ENCODE measurements at places on chromosomes 5 and 9.
A peak's percentile ranks its signal among the peaks of the same experiment; 100 is the strongest.

GRCh38 chr5:61732369-61732768 is 400.3 kb downstream of the ZSWIM6 start:
- no peak for DNase-seq

- DNase-seq: no peak
Observed at GRCh38 chr5:154647114-154647760, 107.9 kb upstream of the LARP1 start.

- DNase-seq: peak; percentile 3
Observed at GRCh38 chr9:110742741-110743371, 74.3 kb downstream of the MUSK start.

- DNase-seq: no peak
Observed at GRCh38 chr5:43418561-43418960, 6.4 kb upstream of the CCL28 start.

DNA sequence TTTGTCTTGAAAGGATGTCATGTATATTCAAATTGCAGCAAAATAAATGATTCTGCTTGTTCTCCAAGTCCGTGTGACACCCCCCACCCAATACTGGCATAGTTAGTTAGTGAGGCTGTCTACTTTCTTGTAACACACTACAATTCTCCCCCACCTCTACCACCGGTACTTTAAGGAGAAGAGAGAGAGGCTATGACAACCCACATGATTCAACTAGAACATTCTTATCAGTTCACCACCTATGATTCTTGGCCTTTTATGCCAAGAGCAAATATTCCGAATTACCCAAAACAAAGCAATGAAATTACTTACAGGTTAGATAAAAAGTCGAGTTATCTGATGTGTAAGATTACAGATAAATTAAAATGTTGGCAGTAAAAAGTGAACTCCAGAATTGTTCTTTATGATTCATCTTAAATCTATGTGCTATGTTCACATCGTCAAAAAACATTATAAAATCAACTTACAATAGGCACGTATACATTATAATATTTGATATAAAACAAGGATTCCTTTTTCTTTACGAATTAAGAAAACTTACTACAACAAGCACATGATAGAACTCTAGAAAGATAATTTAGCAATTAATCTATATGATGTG is 14.4 kb downstream of the MEF2C start:
- no peak for DNase-seq

GRCh38 chr5:123520677-123521247 is 8.8 kb downstream of the CSNK1G3 start:
- DNase-seq: no peak

- no peak for DNase-seq
Observed at GRCh38 chr5:168114444-168115017, 176.9 kb upstream of the WWC1 start.

GRCh38 chr5:86979811-86980411 is 287.8 kb upstream of the RASA1 start:
- no peak for DNase-seq

- no peak for DNase-seq
Observed at GRCh38 chr9:115115117-115115880, 2.7 kb downstream of the TNC start.

DNA sequence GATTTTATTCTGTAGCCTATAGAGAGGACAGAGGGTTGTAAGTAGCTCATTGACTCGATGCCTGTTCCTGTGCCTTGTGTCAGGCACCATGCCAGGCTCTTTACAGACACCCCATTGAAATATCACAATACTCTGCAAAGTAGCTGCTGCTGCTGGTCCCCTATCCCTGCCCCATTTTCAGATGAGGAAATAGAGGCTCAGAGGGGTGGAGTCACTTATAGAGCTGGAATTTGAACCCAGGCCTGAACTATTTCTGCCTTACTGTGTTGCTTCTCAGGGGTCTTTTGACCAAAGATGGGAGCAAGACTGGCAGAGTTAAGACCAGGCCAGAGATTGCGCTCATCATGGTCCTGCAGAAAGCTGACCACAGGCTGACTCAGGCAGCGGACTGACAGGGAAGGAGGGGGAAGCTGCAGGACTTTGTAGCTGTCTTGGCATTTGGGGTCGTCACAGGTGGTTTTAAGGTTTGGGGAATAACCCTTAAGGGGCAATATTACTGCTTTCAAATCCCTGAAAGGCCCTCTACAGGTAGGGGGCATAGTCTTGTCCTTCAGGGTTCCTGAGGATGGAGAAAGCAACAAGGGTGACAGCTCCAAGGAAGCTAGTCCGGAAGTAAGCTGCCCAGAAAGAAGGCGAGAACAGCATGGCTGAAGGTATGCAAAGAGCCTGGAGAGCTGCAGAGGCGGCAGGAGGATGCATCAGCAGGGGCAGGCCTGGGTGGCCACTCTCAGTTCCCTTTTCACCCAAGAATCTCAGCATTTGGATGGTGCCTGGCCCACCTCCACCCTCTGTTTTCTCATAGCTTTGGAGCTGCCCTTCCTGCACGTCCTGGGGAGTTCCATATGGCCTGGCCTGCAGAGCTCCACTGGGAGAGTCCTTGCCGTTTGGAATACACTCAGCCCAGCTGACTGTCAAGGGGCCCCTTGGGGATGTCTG is 18.3 kb upstream of the NDST1 start:
- DNase-seq: no peak

- DNase-seq: no peak
Observed at GRCh38 chr9:22863736-22864135, 417.1 kb downstream of the DMRTA1 start.

DNA sequence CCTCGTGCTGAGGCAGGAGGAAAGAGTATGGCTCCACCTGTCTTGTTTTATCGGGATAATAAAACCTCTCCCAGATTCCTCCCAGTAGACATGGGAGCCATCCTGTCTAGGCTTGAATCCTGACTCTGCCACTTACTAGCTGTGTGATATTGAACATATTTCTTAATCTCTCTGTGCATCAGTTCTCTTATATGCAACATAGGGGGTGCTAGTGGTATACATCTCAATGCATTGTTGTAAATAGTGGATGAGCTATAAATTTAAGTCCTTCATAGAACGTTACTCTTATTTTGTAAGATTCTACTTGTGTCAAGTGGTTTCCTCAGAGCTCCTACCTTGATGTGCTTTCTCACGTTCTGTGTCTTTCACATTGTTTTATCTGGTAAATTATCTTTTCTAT is 417.7 kb upstream of the POU5F2 start:
- no peak for DNase-seq

- no peak for DNase-seq
Observed at GRCh38 chr5:78162253-78162862, 132.1 kb downstream of the AP3B1 start.

DNA sequence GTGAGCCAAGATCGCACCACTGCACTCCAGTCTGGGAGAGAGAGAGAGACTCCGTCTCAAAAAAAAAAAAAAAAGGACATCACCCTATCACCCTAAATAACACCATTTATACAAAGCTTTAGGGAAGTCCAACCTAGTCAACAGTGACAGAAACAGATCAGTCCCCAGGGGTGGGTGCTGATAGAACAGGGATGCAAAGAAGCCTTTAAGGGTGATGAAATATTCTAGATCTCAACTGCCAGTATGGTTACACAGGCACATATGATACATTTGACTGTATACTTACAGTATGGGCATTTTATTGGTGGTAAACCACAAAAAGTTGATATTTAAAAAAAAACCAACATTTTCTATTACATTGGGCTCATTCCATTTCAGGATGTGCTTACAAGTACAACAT is 4.8 kb downstream of the RETREG1 start:
- DNase-seq: no peak

- DNase-seq: no peak
Observed at GRCh38 chr5:58453306-58453705, 6.6 kb downstream of the PLK2 start.

GRCh38 chr5:160432196-160432595 is 10.5 kb downstream of the PTTG1 start:
- no peak for DNase-seq

DNA sequence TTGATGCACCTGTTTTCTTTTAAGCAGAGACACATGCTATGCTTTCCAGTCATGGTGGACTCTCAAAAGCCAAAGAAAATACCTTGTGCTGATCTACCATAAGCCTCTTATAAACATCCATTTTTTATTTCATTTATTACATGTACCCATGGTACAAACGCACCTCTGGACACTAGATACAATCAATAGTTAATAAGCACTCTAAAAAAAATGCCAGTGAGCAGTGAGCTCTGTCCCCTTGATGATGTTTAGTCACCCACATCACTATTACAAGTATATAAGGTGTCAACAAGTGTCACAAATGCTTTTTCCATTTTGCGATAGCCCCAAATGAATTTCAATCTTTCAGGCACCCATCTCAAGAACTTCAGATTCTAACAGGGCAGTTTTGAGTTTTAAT is 5.9 kb downstream of the KLF4 start:
- no peak for DNase-seq

GRCh38 chr5:82828211-82828610 is 249.0 kb downstream of the TMEM167A start:
- DNase-seq: no peak

- no peak for DNase-seq
Observed at GRCh38 chr9:109537288-109537687, 39.2 kb upstream of the PTPN3 start.

DNA sequence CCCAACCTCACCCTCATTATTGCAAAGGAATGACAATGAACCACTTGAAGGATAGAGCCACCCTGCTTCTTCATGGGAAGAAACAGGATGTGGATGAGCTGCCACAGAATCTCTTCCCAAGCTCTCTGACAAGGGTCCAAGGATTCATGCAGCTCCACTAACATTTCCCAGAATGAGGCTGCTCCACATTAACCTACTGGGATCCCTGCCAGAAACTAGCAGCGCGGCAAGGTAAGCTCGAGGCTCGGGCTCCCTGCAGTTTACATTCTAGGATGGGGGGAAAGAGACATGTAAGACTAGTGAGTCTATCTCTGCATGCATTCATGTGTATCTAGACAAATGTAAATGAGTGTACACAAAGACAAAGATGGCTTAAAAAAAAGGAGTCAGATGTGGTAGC is 12.1 kb downstream of the DCAF12 start:
- no peak for DNase-seq

- DNase-seq: no peak
Observed at GRCh38 chr5:83447533-83447932, 24.0 kb upstream of the VCAN start.

GRCh38 chr5:36666274-36666673 is 59.9 kb downstream of the SLC1A3 start:
- no peak for DNase-seq

DNA sequence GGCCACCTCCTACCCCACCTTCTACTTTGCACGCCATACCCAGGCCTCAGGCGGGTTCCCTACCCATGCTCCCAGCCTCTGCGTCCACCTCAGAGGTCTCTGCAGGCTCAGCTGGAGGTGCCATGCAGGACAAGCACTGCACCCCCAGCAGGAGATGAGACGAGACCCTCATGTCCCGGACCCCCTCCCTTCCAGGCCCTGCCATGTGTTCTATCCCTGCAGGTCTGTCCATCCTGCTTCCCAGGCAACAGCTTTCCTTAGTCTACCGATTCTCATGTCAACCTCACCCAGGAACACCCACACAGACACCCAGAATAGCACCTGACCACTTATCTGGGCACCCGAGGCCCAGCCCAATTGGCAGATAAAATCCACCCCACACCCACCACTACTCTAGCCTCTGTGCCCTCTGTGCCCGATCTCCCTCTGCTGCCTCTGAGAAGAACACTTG is 52.1 kb downstream of the SEMA4D start:
- no peak for DNase-seq

GRCh38 chr9:18448101-18448500 is 25.9 kb upstream of the ADAMTSL1 start:
- DNase-seq: no peak

DNA sequence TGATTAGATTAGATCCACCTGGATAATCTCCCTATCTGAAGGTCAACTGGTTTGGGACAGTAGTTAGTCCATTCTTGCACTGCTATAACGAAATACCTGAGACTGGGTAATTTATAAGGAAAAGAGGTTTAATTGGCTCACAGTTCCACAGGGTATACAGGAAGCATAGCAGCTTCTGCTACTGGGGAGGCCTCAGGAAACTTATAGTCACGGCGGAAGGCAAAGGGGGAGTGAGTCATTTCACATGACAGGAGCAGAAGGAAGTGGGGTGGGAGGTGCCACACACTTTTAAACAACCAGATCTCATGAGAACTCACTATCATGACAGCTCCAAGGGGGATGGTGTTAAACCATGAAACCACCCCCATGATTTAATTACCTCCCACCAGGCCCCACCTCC is 9.9 kb downstream of the C9orf40 start:
- no peak for DNase-seq

DNA sequence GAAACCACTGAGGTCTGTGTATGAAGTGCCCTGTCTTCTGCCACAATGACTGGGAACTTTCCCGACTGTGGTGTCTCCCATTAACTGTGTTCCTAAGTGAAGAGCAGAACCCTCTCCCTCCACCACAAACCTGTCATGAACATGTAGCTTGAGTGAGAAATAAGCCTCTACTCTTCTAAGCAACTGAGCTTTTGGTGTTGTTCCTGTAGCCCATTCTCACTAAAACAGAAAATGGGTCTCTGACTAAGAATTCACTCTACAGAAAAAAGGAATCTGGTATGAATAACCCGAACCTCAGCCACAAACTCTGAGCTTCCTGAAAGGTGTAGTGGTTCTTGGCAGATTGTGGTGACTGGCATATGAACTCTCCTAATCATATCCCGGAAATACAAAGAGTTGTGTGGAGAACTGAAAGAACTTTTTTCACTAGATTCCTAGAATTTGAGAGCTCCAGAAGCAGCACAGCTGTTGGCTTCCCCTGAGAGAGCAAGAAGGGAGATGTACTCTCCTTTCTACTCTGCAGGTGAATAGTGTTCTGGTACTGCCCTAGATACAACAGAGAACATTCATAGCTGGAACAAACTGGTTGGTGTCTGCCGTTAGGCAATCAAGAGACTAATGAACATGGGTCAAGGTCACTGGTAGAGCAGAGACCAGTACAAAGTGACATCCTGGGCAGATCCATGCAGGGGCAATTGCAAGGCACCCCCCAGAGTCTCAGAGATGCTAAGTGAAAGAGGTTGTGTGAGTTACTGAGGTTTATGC is 283.8 kb downstream of the PDE4D start:
- no peak for DNase-seq

DNA sequence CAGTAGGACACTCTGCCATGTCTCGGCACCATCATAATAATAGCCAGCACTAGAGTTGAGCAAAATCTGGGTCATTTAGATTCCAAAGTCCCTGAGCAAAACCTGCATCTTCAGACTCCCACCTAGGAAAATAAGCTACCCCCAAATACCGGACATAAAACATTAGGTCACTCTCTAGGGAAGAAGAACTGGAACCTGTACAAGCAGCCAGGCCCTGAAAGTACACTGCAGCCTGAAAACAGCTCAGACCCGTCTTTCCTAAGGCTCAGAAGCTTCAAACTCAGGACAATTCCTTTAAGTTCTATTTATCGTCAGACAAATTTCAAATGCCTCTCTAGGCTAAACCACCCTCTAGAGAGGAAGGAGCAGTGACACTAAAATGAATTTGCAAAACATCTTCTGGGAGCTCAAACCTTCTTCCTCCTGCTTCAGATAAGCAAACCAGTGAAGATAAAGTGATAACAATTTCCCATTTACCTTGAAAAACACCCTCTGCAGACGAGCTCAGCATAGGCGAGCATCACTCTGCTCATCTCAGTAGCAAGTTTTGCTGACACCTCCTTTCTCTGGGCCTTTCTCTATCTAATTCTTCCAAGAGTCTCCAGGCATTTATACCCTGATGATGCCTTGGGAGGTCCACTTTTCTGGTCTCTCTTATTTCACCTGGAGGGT is 34.0 kb downstream of the ADAM19 start:
- DNase-seq: no peak
